ENCODE measurements at places on chromosomes 16 and 17.

GRCh38 chr17:13749891-13750235 is 148.1 kb upstream of the HS3ST3A1 start:
- no peak for DNase-seq

GRCh38 chr17:82059272-82060000 is 6.2 kb downstream of the DUS1L start:
- no peak for DNase-seq

DNA sequence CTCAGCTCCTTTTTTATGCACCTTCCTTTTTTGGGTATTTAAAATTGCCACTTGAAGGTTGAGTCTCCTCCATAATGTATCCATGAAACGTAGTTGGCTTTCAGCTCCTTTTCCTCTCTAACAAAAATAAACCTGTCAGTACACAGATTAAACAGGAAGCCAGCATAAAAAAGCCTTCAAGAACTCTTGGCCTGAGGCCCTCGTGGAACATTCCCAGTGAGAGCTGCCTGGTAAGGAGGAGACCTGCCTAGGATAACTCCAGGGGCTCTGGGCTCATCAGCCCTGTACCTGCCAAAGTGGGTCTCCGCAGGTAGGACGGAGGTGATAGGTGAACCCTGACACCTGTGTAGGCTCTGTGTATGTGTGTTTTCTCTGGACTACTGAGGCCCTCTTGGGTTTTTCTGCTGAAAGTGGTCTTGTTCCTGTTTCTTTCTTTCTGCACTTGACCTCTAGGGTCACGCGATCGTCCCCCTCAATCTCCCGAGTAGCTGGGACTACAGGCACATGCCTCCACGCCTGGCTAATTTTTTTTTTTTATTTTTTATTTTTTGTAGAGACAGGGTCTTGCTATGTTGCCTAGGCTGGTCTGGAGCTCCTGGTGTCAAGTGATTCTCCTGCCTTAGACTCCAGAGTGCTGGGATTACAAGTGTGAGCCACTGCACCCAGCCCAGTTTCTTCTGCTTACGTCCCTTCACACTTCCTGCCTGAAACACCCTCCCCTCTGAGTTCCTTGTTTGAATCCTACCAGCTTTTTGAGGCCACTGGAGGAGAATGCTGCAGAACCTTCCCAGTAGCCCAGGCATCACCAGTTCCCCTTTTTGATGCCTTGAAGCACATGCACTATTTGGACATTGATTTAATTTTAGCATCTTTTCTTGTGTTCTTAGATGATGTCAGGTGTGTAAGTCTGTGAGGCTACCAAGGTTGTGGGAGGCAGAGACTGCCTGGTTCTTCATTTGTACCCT is 9.8 kb downstream of the PGS1 start:
- DNase-seq, result no peak

DNA sequence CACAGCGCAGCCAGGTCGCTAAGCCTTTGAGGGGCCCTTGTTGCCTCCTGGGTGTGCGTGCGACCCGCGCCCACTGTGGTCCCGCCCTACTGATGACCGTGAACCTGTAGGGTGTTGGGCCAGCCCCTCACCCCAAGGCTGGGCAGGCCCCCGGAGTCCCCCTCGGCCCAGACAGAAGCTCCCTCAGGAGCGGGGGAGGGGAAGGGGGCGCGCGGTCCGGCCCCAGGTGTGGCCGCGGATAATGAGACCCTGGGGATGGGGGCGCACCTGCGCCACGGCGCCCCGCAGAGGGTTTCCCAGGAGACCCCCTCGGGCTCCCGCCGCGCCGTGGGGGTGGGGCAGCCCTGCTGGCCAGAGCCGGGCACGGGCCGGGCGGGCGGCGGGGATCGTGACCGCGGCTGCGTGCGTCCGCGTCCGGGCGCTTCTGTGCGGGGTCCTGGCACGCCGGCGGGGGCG is 358 bp upstream of the ARHGDIG start:
- no peak for DNase-seq

- no peak for DNase-seq
Measured at GRCh38 chr16:12805066-12805465, 1.4 kb upstream of the CPPED1 start.

DNA sequence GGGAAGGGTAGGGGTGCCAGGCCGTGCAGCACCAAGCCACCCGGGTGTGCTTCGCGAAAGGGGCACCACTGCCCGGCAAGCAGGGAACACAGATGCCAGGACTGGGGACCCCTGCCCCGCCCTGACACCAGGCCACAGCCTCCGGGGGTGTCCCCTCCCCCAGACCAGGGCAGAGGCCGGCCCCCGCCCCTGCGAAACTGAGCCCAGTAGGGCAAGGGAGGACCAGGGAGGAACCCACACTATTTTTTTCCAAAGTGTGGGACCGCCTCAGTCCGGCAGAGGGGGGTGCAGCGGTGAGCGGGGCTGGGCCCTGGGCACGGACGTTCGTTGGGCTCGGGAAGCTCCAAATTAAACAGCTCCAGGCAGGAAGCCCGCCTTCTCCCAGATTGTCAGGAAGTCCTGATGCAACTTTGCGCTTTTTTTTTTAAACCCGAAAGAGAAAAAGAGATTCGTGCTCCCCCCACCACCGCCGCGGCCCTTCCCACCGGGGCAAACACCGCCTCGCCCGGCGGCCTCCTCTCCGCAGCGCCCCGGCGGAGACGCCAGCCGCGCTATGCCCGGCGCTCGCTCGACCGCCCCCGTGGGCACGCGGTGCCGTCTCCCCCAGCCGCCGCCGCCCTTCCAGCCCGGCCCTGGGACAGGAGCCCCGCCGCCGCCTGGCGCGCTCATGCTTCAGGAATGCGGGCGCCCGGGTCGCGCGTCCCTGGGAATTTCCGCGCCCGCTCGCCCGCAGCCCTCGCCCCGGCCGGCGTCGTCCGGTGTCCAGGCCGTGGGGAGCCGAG is 755 bp downstream of the PIEZO1 start:
- peak; percentile 83 for DNase-seq

DNA sequence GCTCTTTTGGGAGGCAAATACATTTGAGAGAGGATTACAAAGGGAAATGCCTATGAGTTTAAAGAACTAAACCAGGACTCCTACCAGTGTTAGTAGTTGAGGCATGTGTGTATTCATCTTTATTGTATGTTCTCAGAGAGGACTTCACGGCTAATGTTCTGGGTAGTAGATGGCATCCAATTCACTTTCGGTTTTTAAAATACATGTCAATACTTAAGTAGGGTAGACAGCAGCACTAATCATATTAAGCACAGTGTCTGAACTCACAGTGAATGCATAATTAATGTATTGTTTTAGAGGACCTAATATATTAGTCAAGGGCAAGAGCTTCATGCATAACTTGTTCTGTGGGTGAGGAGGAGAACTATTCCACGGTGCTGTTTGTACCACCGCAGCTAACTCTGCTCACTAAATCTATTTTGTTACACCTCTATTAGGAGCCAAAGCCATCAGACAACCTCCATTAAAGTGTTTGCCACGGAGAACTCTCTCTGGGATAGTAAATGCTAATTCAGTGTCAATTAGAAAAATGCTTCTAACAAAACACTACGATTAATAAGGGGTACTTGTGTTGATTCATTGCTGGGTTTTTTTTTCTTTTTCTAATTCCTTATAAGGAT is 56.3 kb downstream of the COX10 start:
- DNase-seq, result no peak

DNA sequence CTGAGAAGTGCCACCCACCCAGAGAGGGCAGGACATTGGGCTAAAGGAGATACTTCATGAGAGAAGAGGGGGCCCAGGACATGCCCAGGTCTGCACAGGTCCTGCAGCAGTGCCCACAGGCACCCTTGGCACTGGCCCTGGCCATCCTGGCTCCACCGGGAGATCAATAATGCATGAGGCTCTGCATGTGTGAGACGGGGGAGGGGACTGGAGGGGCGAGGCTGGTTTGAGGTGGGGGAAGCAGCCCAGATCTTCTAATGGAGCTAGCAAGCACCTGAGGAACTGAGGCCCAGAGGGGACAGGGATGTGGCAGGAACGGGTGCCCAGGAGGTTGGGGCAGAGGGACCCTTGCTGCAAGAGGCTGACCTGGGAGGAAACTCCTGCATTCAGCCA is 567 bp downstream of the OSBPL7 start:
- DNase-seq, result no peak

- no peak for DNase-seq
Measured at GRCh38 chr17:61323909-61324868, 75.5 kb upstream of the TBX2 start.

DNA sequence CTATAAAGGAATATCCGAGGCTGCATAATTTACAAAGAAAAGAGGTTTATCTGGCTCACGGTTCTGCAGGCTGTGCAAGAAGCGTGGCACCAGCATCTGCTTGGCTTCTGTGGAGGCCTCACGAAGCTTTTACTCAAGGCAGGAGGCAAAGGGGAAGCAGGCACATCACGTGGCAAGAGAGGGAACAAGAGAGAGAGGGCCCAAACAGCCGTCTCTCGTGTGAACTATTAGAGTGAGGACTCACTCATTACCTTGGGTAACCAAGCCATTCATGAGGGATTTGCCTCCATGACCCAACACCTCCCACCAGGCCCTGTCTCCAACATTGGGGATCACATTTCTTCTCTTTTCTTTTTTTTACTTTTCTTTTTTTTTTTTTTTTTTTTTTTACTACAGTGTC is 7.5 kb upstream of the ALKBH5 start:
- no peak for DNase-seq

- peak; percentile 30 for DNase-seq
Measured at GRCh38 chr17:39800540-39800939, 62.8 kb downstream of the GRB7 start.

- DNase-seq, result no peak
Measured at GRCh38 chr17:27333410-27333980, 39.6 kb downstream of the WSB1 start.

DNA sequence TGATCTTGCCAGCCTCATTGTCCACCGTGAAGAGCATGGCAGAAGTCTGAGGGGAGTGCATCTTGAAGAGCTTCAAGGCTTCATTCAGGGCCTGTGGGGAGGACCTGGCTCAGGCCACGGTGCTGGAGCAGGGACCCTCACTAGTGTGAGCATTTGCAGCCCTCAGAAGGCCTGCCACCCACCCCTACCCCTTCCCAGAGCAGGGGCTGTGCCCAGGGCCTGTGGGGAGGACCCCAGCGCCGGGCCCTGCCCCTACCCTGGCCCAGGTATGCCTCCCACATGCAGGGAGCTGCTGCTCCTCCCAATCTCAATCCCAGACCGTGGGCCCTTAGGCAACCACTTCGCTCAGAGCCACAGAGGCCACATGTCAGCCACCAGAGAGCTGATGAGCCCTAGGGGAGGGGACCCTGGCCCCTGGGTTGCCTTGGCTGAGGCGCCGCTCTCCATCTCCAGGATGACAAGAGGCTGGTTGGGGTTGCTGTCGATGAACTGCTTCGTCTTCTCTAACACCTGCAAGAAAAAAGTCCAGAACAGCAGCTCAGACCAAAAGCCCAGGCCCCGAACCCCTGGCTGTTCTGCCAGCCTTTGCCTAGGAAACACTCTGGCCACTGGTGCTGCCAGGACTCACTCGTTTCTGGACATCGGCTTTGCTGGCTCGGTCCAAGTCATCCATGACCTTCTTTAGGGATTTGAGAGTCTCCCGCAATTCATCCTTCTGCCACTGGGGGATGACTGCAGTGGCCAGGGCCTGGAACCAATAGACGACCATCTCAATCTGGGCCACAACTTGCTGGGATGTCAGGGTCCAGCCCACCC is 1.8 kb upstream of the EXOSC6 start:
- DNase-seq, result peak; percentile 58

DNA sequence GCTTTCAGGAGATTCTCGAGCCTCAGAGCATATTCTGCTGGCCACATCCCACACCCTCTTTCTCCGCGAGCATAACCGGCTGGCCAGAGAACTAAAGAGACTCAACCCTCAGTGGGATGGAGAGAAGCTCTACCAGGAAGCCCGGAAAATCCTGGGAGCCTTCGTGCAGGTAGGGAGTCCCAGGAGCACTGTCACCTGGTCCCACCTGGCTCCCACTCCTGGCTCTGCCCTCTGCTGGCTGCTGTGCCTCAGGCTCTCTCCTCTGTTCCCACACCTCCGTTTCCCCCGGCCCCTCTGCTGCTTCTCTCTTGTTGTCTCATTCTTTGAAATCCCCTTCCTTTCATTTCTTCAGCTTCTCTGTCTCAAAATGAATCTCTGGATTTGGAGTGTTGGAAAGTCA is 16.4 kb downstream of the LPO start:
- DNase-seq, result no peak

- DNase-seq, result peak; percentile 94
Measured at GRCh38 chr17:40021451-40021971, 6.3 kb downstream of the CSF3 start.

GRCh38 chr17:27217631-27218030 is 76.3 kb upstream of the WSB1 start:
- DNase-seq, result no peak

DNA sequence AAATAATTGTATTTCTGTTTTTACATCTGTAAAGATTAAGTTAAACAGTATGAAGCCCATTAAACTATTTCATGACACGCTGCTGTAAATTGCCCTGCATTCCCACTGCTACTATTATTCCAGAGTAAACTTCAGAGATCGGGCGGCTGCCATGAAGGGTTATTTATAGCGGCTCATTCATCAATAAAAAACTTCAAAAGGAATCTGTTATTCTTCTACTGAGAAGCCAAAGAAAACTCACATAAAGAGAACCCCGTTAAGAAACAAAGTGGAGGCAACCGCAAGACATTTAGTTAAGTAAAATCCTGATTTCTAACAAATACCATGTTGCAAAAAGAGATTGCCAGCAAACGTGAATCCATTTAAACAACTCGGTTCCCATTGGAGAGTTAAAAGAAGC is 16.4 kb downstream of the FOXL1 start:
- no peak for DNase-seq

- DNase-seq, result no peak
Measured at GRCh38 chr17:3697103-3697476, 1.1 kb upstream of the P2RX5 start.

GRCh38 chr16:70158261-70158939 is 15.2 kb upstream of the CLEC18C start:
- no peak for DNase-seq

GRCh38 chr17:61396586-61397085 is 3.0 kb upstream of the TBX2 start:
- no peak for DNase-seq

- no peak for DNase-seq
Measured at GRCh38 chr16:83946781-83947566, 6.1 kb upstream of the OSGIN1 start.

- DNase-seq, result no peak
Measured at GRCh38 chr16:81823111-81823510, 44.0 kb downstream of the PLCG2 start.

- DNase-seq, result no peak
Measured at GRCh38 chr17:43553573-43553972, 7.4 kb upstream of the ETV4 start.

DNA sequence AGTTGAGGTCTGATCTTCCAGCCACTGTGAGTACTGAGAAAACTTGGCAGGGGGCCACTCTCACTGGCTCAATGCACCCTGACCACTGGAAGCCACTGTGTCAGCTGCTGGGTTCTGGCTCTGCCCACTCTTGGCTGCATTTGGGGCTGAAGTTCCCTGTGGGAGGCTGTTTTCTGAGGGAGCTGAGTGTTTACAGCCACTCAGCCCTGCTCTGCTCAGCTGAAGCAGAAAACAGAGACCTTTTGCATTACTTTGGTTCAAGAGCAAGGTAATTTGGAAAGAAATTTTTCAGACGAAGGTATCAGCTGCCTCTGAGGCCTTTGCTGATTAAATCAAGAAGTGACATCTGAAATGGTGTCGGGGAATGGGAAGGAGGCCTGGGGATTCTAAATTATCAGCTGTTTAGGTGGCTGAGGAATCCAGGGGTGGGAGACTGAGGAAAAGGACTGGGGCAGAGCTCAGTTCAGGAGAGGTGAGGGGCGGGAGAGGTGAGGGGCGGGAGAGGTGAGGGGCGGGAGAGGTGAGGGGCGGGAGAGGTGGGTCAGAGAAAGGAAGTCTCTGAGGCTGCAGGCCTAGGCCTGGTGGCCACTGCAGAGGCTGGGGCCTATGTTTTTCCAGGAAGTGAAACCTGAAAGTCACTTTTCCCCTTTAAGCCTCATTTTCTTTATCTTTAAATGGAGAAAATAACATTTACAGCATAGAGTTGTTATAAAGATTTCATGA is at the start of gene ACSM5:
ACSM5 (plus strand) TSS at position 137 of the 723 bp plus-strand sequence. CDS start 1,951 bp downstream, outside the sequence.
- DNase-seq, result no peak
